ENCODE measurements at places on chromosomes 7 and 10.
A peak's percentile ranks its signal among the peaks of the same experiment; 100 is the strongest.

DNA sequence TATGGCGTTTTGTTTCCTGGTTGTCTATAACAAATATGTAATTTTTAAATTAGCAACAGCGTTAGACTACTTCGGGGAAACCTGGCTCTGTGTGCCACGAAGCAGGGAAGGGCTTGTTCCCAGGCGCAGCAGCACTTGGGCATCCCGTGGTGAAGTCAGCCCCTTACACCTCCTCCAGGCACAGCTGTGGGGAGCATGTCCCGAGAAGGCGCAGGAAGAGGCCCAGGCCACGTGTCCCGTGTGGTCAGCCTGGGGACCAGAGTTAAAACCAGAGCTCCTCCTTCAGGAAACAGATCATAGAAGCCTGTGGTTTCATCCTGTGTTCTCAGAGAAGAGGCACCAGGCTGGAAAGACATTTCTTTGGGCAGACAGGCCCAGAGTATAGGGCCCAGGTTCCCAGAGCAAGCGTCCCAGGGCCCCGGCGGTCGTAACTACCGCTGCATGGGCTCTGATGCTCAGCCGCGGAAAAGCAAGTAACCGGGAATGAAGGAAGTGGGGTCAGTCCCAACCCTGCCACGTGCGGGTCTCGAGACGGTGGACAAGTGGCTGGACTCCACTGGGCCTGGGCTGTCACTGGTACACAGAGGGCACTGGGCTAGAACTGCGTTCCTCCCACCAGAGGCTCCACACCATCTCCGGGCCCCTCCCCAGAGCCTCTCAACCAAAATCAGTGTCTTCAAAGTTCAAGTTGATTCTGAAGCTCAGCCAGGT lies 7.1 kb downstream of the NUDT1 start:
- DNase-seq = peak; percentile 86

GRCh38 chr10:119688033-119688508 lies 36.9 kb downstream of the BAG3 start:
- DNase-seq = no peak

GRCh38 chr7:84264396-84264795 lies 69.8 kb upstream of the SEMA3A start:
- no peak for DNase-seq

- DNase-seq = no peak
Measured at GRCh38 chr10:98417973-98418664, 3.1 kb upstream of the PYROXD2 start.

DNA sequence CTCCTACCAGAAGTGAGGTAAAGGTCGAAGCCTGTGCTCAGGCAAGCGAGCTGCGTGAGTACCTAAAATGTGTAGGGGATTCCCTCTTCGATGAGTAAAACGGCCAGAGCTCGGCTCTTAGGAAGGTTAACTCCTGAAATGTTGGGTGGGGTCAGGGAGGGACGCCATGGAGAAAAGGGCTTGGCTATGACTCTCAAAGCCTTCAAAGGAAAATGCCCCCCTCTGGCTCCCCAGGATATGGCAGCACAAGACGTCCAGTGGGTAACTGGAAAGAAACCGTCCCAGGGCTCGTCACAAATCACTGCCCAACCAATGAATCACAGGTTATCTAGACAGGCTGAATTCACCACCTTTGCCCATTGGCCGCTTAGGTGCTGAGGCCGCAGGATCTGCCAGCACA lies 58.0 kb downstream of the CALML3 start:
- DNase-seq = no peak

- DNase-seq = no peak
Measured at GRCh38 chr7:114298011-114298410, 116.6 kb upstream of the FOXP2 start.

DNA sequence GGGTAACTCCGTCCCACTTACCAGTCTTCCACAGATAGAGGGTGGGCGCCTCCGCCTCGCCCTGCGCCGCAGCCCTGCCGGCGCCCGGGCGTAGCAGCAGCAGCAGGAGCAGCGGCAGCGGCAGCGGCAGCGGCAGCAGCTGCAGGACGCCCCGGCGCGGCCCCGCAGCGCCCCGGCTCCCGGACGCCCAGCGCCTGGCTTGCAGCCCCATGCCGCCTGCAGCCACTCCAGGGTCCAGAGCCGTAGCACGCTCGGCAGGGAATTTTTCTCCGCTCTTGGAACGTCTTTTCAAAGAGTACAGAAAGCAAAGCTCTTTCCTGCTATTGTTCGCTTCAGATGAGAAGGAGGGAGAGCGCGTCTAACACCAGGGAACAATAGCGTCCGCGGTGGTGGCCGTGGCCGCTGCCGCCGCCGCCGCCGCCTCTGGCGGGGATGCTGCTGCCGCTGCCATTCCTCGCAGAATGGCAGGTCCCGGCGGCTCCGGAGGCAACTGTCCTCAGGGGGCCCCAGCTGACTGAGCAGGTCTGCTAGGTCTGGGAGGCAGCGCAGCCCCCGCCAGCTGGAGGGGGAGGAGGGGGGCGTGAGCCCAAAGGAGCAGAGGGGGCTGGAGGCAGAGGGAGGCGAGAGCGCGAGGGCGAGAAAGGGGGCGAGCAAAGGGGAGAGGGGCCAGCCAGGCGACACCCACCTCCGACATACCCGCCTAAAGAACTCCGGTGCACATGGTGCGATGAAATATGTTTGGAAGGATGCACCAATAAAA lies at the start of gene THSD7A:
Gene THSD7A (minus strand): TSS at position 463 of the 760 bp plus-strand sequence. CDS start 252 bp downstream, at position 211.
- peak; percentile 83 for DNase-seq

- DNase-seq = no peak
Measured at GRCh38 chr7:41131956-41132355, 570.9 kb downstream of the INHBA start.

DNA sequence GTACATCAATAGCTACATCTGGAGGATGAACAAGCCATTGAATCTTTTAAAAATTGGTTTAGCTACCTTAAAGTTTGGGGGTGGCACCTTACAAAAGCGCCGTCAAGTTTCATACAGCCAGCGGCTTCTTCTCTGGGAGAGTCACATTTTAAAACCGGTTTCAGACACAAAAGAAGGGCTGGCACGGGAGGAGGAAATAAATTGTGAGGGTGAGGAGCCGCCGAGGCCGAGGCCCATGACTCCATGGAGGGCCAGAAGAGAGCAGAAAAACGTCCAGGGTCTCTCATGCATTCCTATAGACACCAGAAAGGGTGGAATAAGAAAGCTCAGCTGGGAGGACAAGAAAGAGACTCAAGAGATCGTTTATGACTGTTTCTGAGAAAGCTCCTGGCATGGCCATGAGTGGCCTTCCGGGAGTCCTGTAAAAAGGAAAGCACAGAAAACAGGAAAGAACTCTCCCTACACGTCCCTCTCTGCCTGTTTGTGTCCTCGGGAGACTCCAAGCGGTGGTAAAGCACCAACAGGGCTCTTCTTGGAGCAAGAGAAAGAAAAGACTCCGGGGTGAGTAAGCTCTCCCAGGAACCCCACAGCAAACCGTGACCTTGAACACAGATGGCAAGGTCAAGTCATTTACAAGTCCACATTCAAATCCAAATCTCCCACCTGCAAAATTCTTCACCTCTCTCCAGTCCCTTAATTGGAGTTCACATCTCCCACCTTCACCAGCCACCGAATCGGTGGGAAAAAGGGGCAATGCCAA lies 1.8 kb downstream of the FRAT2 start:
- peak; percentile 57 for DNase-seq

DNA sequence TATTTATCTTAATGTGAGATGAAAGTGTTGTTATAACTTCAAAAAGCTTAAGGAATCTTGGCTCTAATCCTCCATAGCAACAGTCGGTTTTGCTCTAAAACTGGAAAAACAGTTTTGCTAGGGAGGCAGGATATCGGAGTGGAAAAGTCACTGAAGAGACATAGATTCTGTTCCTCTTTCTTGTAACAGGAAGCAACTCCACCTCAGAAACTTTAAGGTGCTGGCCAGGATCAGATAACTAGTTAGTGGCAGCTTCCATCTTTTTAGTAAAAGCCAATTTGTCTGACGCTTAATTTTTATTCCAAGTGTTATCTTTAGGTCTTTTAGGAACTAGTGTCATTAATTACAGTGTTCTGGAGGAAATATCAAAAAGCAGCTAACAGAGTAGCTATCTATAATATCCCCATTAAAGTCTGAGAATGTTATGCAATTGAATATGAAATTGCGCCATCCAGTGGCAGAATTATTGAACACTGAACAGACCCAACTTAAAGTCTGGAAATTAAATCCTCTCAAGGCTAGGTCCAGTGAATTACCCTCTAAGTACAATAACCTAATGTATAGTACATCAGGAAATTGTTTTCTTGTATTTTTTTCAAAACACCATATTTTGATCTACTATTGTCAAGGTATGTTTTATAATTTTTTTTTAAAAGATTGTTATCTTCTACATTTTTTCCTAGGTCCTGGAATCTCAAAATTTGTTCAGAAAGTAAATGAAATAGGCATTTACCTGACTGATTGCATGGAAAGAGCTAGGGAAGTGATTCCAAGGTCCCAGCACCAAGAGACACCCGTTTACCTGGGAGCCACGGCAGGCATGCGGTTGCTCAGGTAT lies 65.9 kb upstream of the CC2D2B start:
- DNase-seq = no peak

- DNase-seq = no peak
Measured at GRCh38 chr10:51960494-51960895, 261.1 kb upstream of the CSTF2T start.

GRCh38 chr7:155291045-155291530 lies 6.6 kb upstream of the INSIG1 start:
- DNase-seq = no peak

DNA sequence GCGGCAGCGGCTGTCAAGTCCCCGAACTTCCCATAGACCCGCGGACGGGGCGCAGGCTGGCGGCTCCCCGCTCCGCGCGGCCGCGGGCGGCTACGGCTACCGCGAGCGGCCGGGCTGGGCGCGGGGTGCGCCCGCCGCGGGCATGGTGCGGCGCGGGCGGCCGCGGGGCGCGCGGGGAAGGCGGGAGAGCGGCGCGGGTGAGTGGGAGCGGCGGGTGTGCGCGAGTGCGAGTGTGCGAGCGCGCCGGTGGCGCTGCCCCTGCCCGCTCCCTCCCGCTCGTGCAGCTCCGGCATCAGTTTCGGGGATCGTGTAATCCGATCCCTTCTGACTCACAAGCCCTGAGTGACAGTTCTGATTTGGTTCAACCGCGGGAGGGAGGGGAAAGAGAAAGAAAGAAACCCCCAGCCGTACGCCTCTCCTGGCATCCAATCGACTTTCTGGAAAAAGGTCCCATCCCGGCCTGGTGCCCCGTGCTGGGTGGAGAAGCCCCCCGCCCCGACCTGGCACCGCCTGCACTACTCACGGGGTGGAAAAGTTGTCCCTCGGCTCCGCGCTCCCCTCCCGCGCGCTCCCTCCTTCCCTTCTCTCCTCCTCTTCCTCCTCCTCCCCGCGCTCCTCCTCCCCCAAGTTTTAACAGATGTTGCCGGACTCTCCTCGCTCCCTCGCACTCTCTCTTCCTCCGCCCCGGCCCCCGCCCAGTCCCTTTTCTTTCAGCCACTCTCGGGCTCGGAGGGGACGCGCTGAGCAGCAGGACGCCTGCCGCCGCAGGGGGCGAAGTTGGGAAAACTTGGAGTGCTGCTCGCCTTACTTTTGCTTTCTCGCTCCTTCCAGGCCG lies at the start of gene GLI3:
Gene GLI3 (minus strand): TSS at position 234 of the 835 bp plus-strand sequence. CDS start 13,956 bp downstream, outside the sequence.
- DNase-seq = peak; percentile 95

GRCh38 chr10:124236816-124237215 lies 143.4 kb upstream of the CHST15 start:
- DNase-seq = no peak

GRCh38 chr7:26349005-26349915 lies 57.6 kb downstream of the SNX10 start:
- DNase-seq = no peak

DNA sequence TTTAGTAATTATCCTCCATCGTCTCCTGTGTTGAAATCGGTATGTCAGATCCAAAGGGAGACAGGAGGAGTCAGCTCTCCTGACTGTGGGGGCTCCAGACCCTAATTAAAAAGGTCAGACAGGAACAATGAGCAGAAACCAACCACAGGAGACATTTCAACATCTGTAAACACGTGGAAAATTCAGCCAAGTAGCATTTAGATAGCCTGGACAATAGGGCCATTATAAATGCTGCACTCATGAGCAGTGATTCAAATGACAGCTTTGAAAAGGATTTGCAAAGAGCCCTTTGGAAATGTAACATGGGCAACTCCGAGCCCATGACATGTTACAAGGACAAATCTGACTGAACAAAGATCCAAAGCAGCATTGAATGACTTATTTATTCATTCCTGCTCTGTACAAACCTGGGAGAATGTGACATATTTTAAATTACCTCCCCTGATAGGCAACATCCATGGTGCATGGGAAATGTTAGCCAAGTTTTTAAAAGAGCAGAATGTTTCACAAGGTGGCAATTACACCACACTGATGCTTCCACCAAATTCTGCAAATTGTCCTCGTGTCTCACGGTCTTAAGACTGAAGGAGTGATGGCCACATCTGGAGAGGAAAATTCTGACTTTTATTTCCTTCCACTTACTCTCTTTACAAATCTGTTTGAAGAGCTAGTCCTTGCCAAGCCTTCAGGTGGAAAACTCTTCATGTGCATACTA lies 113.3 kb upstream of the KMT2E start:
- no peak for DNase-seq

DNA sequence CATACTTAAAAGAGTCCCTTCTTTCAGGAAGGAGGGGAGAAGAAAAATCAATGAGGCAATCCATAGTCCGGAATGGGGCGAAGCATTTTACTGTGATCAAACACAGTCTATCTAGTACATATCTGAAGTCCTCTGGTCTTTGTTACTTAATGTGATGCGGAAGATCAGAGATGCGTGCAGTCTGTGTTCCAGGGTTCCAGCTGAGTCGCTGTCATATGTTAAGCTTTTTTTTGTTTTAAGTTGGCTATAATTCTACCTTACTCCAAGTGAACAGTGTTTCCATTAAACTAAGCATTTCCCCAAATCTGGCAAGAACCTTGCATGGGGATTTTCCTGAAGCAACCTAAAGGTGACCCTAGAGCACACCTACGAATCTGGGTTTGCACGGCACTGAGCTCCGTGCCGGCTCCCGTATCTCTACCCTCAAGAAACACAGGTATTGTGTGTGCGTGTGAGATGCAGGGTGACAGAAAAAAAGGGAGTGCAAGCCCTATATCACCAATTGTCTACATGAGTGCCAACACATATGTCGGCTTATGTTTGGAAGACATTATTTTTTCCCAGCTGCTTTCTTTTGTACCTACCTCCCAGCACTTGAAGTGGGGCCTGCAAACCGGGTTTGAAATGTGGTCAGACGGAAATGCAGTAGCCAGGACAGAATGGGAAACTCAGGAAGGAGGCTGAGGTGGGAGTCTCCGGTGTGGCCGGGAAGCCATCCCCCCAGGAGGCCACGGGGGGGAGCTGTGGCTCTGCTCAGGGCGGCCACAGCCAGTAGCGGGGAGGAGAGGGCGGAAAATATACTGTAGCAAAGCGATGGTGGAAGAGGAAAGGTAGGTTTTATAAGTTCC lies 435.8 kb upstream of the MGMT start:
- peak; percentile 91 for DNase-seq
